ENCODE measurements at places on chromosomes 13 and 19. TPM values are rescaled to one million over a fixed set of nuclear protein-coding genes. Genes with fewer than 3 reads are reported as not detected.

TMEM59L gene
- total RNA-seq = not detected

- H3K27ac ChIP-seq = no peak overlapping the region
- peaks cover 29% of the 10 kb centered on the region for H3K4me1 ChIP-seq
- H3K27me3 ChIP-seq = peaks cover 2% of the 10 kb centered on the region
- no peak overlapping the region for H3K4me3 ChIP-seq
- H3K36me3 ChIP-seq = no peaks in the 10 kb centered on the region
- DNase-seq = no peak
Measured at GRCh38 chr13:28411831-28412353, 83.0 kb downstream of the FLT1 start.

DNA sequence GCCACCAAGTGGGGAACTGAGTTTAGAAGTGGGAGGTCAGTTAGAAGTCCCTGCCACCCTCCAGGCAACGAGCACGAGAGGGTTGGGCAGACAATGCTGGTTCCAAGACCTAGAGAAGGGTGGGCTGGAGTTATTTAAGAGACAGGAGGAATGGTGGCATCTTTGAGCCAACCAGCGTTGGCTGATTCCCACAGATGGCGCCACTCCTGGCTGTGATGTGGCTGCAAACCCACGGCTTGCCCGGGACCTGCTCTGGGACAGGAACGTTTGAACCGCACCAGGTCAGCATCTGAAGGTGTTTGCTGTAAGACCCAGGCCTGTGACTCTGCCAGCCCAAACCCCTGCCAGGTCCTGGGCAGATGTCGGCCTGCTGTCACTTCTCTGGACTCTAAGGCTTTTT, 42.8 kb downstream of the BICRA start:
- peaks cover 3% of the 10 kb centered on the region for H3K4me1 ChIP-seq
- H3K27me3 ChIP-seq = no peaks in the 10 kb centered on the region
- H3K27ac ChIP-seq = no peak overlapping the region
- peaks cover 18% of the 10 kb centered on the region for H3K36me3 ChIP-seq
- H3K4me3 ChIP-seq = no peak overlapping the region
- no peak for DNase-seq

GRCh38 chr19:17718947-17719711, at the start of gene MAP1S:
Gene MAP1S (plus strand): TSS chr19:17719480. CDS start chr19:17719503, 23 bp downstream.
- peak within 1 kb of the TSS; percentile 80 for H3K4me3 ChIP-seq
- DNase-seq = peak; percentile 74
- H3K36me3 ChIP-seq = peaks cover 18% of the 10 kb centered on the region
- H3K27ac ChIP-seq = peak within 1 kb of the TSS; percentile 84

- H3K27ac ChIP-seq = no peak overlapping the region
- no peaks in the 10 kb centered on the region for H3K27me3 ChIP-seq
- H3K4me1 ChIP-seq = no peaks in the 10 kb centered on the region
- no peak for DNase-seq
- H3K4me3 ChIP-seq = no peak overlapping the region
Measured at GRCh38 chr13:47594833-47595232, 406.2 kb downstream of the SUCLA2 start.

DNA sequence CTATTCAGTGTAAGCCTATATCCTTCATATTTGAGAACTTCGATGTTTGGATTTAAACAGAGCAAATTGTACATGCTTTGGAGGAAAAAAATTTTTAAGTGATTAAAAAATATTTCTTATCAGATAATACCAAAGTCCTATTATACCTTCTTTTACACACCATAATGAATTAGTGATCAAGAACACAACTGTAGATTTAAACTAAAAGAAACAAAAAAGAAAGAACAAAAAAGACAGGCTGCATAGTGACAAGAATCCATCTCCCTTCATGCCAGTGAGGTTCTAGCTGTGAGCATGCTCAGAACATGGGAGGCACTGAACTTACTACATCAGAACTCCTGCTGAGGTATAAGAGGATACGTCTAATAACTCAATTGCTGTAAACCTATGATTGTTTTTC, at the start of gene RXFP2:
RXFP2 (plus strand) TSS at position 301 of the 400 bp plus-strand sequence; CDS start at position 388, 87 bp downstream.
- H3K27me3 ChIP-seq = peaks cover 8% of the 10 kb centered on the region
- H3K4me1 ChIP-seq = peaks cover 2% of the 10 kb centered on the region
- H3K27ac ChIP-seq = no peak within 1 kb of the TSS
- H3K4me3 ChIP-seq = no peak within 1 kb of the TSS
- DNase-seq = no peak

Measured in activated CD8-positive, alpha-beta T cell treated with anti-CD3 and anti-CD28 coated beads, Interleukin-2, amount 10 ng/mL, durations not matched to agents 7 days and 5 days (primary cell).